ENCODE measurements at places on chromosomes 2 and 18. TPM values are rescaled to one million over a fixed set of nuclear protein-coding genes. Genes with fewer than 3 reads are reported as not detected.

DNA sequence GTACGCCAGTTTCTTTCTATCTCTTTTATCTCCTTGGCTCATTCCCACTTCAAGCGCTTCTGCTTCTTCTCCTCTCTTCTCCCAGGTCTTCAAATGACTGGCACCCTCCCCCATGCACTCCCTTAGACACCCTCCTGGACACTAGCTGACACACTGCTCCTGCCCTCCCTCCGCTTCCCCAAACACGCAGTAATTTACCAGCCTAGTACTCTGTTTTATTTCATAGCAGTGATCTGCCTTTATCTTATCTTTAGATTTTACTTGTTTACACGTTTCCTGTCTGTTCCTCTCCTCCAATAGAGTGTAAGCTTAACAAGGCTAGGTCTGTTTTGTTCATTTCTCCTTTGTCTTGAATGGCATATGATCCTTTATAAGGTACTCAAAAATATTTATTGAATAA lies 93.9 kb downstream of the SCN3A start:
- peaks cover 23% of the 10 kb centered on the region for H3K4me1 ChIP-seq
- H3K36me3 ChIP-seq: no peaks in the 10 kb centered on the region
- no peak overlapping the region for H3K27ac ChIP-seq

DNA sequence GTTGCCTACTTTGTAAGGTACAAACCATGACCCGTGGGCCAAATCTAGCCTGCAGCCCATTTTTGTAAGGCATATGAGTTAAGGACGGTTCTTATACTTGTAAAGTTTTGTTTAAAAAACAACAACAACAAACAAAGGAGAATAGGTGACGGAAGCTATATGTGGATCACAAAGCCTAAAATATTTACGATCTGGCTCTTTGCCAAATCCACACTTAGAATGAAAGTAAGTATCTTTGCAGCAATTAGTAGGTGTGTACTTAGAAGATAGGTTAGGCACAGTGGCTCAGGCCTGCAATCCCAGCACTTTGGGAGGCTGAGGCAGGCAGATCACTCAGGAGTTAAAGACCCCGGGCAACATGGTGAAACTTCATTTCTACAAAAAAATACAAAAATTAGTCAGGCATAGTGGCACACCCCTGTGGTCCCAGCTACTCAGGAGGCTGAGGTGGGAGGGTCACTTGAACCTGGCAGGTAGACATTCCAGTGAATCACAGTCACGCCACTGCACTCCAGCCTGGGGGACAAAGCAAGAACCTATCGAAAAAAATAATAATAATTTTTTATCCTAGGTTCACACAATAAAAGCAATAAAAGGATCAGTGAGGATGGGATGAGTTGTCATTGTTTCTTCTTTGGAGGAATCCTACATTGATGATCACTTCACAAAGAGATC lies 57.8 kb upstream of the CTAGE1 start:
- H3K4me1 ChIP-seq: peaks cover 23% of the 10 kb centered on the region
- DNase-seq: no peak
- peaks cover 1% of the 10 kb centered on the region for H3K36me3 ChIP-seq
- H3K27ac ChIP-seq: no peak overlapping the region
- peaks cover 2% of the 10 kb centered on the region for H3K27me3 ChIP-seq
- H3K4me3 ChIP-seq: no peak overlapping the region

- H3K27ac ChIP-seq: peak overlapping the region; percentile 50
- H3K36me3 ChIP-seq: peaks cover 3% of the 10 kb centered on the region
- peaks cover 19% of the 10 kb centered on the region for H3K4me1 ChIP-seq
- no peak for DNase-seq
- H3K4me3 ChIP-seq: no peak overlapping the region
Observed at GRCh38 chr18:9757827-9758621, 49.9 kb downstream of the RAB31 start.

DNA sequence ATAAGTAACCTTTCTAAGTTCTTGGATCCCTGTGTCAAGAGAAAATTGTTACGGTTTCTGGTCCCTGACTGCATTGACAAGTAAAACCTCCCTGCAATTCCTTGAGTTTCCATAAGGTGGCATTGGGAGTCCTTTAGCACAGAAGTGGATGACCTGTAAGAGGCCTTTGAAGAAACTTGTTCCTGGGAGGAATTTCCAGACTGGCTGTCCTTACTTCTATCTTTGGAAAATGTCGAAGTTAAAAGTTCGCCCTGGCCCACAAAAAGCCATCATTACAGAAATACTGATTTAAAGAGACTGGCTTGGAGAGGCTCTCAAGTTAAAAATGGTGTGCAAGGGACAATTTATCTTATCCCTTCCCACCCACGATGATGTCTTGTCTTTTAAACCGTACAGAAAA lies 218.4 kb downstream of the CDH20 start:
- peaks cover 42% of the 10 kb centered on the region for H3K4me1 ChIP-seq
- H3K27me3 ChIP-seq: no peaks in the 10 kb centered on the region
- no peak overlapping the region for H3K4me3 ChIP-seq
- DNase-seq: no peak

- no peaks in the 10 kb centered on the region for H3K27me3 ChIP-seq
- DNase-seq: no peak
- no peak overlapping the region for H3K4me3 ChIP-seq
- H3K27ac ChIP-seq: no peak overlapping the region
- H3K4me1 ChIP-seq: peaks cover 19% of the 10 kb centered on the region
Observed at GRCh38 chr2:172922306-172922705, 153.3 kb upstream of the MAP3K20 start.

DNA sequence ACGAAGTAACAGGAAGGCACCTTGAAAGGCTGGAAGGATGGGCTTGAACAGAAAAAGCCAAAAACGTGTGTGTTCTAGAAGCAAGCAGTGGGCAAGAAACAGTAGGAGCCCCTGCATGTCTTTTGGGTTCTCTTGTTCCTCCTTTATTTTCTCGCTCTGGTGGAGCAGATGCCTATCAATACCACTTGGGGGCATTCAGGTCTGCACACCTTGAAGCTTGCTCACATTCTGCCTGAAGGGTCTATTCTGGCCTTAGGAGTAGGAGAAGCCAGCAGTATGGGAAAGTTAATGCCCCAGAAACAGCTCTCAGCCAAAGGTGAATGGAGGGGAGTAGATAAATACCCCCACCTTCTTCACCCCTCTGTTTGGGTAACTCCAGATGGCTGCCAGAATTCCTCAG lies 204.5 kb downstream of the TXNL1 start:
- H3K36me3 ChIP-seq: peaks cover under 1% of the 10 kb centered on the region
- peaks cover 3% of the 10 kb centered on the region for H3K4me1 ChIP-seq
- H3K27ac ChIP-seq: no peak overlapping the region
- H3K4me3 ChIP-seq: no peak overlapping the region
- no peaks in the 10 kb centered on the region for H3K27me3 ChIP-seq
- DNase-seq: no peak

The BUB1 gene
- total RNA-seq: 7.6 TPM
